ENCODE measurements at places on chromosomes 12 and 14.
A peak's percentile ranks its signal among the peaks of the same experiment; 100 is the strongest.

GRCh38 chr14:22536853-22537338, 52.1 kb downstream of the DAD1 start:
- peak; percentile 83 for DNase-seq

GRCh38 chr12:49903700-49904423, at the start of gene FAIM2:
Gene FAIM2, minus strand, starts transcription at chr12:49903900. Its CDS starts 108 bp downstream, at chr12:49903792.
- DNase-seq = no peak

GRCh38 chr12:60834372-60834771, 1238.5 kb downstream of the SLC16A7 start:
- DNase-seq = no peak

- no peak for DNase-seq
Measured at GRCh38 chr14:29637411-29637810, 290.2 kb downstream of the PRKD1 start.

- DNase-seq = no peak
Measured at GRCh38 chr12:50400104-50400637, 514 bp upstream of the LARP4 start.

GRCh38 chr12:31710021-31710818, 18.6 kb downstream of the AMN1 start:
- DNase-seq = no peak

GRCh38 chr12:106227641-106228319, 20.0 kb downstream of the CKAP4 start:
- DNase-seq = peak; percentile 82

DNA sequence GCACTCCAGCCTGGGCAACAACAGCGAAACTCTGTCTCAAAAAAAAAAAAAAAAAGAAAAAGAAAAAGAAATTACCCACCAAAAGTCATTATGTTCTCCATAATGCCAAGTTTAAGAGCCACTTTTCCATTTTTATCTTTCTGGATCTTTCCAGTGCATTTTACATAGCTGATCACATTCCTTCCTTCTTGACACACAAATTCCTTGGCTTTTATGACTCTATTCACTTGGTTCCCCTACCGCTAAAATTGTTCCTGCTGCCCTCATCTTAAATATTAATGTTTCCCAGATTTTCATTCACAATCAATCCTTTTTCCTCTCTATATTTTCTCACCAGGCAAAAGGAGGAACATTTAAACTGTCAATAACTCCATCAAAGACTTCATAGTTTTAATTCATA, 20.2 kb downstream of the KLHL28 start:
- DNase-seq = no peak

DNA sequence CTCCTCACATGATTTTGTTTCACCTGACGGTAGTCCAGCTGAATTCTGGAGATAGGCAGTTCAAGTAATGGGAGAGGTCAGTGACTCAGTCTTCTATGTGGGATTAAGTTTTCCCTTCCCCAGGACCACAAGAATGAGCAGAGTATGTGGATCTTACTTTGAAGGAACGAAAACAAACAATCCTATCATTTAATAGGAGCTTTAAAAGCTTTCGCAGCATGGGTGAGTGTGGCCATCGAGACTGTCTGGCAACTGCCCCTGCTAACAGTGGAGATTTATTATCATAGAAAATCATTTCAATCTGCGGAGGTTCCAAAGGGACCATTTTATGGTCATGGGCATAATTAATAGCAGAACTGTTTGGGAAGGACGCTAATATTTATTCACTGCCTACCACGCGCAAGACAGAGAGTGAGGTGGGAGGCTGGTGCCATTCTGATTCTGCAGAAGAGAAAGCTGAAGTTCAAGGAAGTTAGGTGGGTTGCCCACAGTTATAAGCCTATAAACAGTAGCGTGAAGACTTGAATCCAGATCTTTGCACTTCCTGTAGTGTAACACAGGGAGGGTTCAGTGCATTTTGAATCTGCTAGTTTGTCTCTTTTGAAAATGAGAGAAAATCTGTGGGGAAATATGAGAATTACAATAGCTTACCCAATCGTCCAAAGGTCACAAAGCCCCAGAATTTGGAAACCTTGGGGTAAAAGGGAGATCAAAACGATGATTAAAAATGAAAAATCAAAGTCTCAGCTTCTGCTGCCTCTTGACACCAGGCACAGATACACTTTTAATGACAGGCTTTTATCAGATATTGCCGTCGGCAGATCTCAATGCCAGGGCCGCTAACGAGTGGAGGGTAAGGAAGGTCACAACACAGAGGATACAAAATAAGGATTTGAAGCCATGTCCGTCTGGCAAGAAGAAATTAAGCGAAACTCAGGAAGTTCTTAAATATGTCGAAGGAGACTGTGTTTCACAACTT, 209.6 kb downstream of the CRADD start:
- DNase-seq = no peak

DNA sequence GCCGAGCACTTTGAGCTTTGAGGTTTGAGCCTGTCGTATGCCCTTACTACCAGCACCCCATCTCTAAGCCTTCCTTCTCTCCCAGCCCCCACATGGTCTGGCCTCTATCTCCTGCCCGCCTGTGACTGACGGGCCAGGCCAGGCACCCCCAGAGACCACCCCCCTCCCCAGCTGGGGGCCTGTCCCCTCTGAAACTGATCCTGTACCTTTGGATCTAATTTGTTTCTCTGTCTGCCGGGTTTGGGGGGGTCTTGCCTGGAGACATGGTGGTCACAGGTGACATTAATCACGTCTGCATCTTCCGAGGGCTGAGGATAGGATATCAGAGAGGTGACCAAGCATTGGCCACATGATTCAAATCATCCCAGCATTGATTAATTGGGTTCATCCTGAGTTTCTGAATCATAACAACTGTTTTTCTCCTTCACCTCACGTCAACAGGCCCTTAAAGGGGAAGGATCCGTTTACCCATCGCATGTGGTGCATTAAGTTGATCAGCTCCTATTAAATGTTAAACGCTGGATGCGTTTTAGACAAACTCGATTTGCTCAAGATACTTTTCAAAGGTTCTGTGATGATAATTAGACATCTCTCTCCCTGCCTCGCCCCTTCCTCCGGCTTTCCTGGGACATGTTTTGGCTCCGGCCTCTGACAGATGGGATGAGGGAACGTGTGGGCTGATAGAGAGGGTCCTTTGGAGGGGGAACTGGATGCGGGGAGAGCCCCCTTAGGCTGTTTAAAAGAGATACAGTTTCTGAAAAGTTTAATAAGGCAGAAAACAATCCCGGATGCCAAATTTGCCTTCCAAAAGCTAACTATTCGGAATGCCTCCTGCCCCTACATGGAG, 63.3 kb upstream of the TBX3 start:
- DNase-seq = no peak

- DNase-seq = no peak
Measured at GRCh38 chr14:74038020-74038859, 19.1 kb downstream of the BBOF1 start.

- DNase-seq = no peak
Measured at GRCh38 chr14:58966997-58967396, 221.5 kb upstream of the DAAM1 start.

- DNase-seq = no peak
Measured at GRCh38 chr12:59320112-59320511, 275.7 kb upstream of the SLC16A7 start.

DNA sequence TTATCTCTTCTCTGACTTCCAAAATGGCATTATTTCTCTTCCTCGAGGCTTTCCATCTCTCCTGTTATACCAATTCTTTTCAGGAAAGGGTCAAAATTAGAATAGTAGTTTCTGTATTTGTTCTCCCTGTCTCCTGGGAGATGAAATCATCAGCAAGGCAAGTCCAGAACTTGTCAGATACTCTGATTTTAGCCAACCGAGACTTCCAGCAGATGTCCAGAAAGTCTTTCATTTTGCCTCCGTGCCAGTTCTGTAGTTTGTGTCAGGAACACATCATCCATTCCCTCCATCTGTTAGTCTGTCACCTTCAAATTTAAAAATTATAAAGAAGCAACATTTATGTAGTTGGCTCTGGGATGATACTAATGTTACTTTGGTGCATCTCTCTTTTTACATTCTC, 275.7 kb downstream of the CCDC59 start:
- no peak for DNase-seq

DNA sequence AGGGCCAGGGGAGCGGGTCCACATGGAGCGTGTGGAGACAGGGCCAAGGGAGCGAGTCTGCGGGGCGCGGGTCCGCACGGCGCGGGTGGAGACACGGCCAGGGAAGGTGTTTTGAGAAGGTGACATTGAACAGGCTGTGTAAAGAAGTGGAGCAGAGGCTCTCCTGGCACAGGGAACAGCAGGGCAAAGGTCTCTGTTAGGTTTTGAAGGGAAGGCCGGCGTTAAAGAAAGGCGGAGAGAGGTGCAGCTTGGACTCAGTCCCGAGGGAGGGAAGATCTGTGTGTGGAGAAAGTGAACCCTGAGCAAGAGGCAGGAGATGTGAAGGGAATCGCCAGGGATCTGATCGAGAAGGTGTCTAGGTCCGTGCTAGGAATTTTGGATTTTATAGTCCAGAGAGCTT, 1.8 kb downstream of the PXMP2 start:
- DNase-seq = no peak

DNA sequence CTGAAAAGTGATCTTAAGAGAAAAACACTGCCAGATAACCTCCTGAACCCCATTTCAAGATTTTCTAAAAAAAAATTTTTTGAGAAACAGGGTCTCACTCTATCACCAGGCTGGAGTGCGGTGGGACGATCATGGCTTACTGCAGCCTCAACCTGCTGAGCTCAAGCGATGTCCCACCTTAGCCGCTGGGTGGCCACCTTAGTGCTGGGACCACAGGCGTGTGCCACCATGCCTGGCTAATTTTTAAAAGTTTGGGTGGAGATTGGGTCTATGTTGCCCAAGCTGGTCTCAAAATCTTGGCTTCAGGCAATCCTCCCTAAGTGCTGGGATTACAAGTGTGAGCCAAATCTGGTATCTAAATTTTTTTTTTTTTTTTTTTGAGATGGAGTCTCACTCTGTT, 3.4 kb downstream of the PNMA1 start:
- no peak for DNase-seq

DNA sequence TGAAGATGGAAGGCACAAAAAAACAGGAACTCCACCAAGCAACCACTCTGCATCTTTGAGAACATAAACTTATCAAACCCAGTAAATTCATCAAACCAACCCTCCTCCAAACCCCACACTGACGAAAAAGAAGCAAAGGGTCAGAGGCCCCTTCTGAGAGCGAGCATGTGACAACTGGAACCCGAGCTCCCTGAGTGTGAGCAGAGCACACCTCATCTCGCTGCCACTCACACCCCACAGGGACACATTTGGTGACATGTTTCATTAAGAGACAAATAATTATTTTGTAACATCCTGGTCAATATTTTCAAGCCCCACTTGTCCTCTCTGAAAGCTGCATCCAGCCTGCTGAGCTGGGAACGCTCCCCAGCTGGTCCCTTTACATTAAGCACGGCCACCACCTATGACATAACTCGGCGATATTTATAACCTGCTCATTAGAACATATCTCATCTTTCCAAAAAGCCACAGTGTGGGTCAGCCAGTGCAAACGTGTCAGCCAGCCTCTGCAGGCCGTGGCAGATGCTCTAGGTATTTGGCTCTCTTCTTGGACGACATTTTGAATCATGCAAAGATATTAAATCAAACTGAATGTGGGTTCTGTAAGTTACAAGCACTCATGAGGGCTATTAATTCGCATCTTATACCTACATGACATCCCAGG, 120.1 kb downstream of the TTC7B start:
- DNase-seq = no peak

DNA sequence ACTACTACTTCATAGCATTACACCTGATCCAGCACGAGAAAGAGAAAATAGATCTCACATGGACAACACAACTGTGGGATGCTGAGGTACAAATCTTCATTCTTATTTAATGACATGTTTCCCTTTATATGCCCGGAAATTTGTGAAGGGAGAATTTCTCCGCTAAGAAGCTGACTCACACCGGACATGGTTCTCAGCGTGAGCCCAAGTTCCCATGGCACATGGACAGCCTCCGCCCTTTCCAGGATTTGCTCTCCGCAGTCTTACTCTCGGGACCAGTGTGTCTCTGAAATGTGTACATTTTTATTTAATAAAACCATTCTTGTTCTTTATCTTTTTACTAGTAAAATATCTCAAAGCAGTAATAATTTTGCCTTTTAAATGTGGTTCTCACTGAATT, 1154.8 kb downstream of the TMEM121 start:
- no peak for DNase-seq

DNA sequence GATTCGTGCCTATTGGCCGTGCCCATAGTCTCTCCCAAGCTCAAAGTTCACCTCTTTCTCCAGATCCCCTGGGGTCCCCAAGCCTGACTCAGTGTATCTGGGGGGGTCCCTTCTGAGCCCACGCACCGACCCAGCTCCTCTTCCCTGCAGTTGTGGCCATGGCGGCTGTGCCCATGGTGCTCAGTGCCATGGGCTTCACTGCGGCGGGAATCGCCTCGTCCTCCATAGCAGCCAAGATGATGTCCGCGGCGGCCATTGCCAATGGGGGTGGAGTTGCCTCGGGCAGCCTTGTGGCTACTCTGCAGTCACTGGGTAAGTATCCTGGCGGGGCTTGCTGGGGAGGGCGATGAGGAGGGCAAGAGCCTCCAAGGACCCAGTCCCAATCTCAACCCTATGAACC, 5.1 kb downstream of the IFI27 start:
- DNase-seq = no peak

DNA sequence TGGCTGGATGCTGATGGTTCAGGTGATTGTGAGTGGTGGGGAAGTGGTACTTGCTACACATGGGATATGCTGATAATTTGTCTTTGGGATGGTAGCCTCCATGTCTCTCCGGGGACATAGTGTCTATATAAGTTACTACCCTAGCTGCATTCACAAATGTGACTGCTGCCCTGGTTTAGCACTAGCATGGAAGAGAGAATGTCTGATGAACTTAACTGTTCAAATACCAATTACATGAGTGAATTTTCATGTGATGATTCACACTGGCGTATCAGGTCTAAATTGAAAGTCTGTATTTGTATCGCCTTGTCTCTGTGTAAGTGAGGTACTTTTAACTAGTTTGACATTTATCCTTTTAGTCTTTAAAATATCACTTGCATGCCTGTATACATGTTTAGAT, 34.4 kb downstream of the ATF7IP start:
- no peak for DNase-seq

DNA sequence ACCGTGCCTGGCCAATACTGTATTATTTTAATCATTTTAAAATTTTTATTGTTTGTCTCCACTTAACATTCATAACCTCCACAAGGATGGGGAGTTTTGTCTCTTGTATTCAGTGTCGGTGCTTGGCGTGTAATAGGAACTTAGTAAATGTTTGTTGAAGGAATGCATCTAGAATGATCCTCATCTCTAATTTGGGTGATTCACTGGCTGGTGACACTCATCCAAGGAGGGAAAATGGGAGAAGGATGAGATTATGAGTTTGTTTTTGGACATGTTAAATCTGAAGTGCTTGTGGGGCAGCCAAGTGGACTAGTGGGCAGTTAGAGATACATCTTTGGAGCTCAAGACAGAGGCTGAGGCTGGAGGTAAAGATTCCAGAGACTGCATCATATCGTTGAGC, 5.1 kb downstream of the KLC1 start:
- DNase-seq = no peak

- DNase-seq = no peak
Measured at GRCh38 chr12:45615268-45615667, 114.2 kb upstream of the ARID2 start.

GRCh38 chr12:105048315-105048714, 35.9 kb downstream of the ALDH1L2 start:
- DNase-seq = no peak

- DNase-seq = no peak
Measured at GRCh38 chr12:109858764-109859163, 21.6 kb downstream of the GLTP start.
